ENCODE measurements at places on chromosomes 7 and 10. TPM values are rescaled to one million over a fixed set of nuclear protein-coding genes. Genes with fewer than 3 reads are reported as not detected.

TFEC gene
- 3.7 TPM for total RNA-seq

PRSS2 gene
- not detected for total RNA-seq

AUTS2 gene
- total RNA-seq, result 32.1 TPM

SAMD9L gene
- total RNA-seq, result 1.7 TPM

FANK1 gene
- total RNA-seq, result 9.4 TPM

MACROH2A2 gene
- 19.3 TPM for total RNA-seq

TRIM73 gene
- 20.5 TPM for total RNA-seq

ADARB2 gene
- not detected for total RNA-seq

GRCh38 chr7:135925210-135925609, 51.9 kb downstream of the MTPN start:
- H3K4me1 ChIP-seq, result no peaks in the 10 kb centered on the region
- peaks cover 36% of the 10 kb centered on the region for H3K36me3 ChIP-seq
- H3K4me3 ChIP-seq, result no peak overlapping the region
- H3K27ac ChIP-seq, result no peak overlapping the region
- no peak for DNase-seq
- no peaks in the 10 kb centered on the region for H3K27me3 ChIP-seq

- H3K27me3 ChIP-seq, result no peaks in the 10 kb centered on the region
- peaks cover 56% of the 10 kb centered on the region for H3K4me1 ChIP-seq
- no peak overlapping the region for H3K4me3 ChIP-seq
- H3K27ac ChIP-seq, result no peak overlapping the region
Observed at GRCh38 chr7:139728203-139728602, 49.6 kb downstream of the HIPK2 start.

DNA sequence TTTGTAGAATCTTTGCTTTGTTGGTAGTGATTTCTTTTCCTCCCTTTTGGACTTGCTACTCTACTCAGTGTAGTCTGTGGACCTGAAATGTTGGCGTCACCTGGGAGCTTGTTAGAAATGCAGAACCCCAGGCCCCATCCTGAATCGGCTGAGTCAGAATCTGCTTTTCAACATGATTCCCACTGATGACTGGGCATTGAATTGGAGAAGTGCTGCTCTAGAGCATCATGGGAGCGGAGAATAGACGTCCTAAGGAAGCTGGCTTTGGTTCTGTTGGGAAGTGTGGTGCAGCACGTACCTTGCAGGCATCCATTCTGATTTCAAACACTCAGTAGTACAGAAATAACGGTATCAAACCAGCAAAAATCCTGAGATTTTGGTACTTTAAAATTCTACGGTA, 54.7 kb downstream of the RBM33 start:
- no peak overlapping the region for H3K4me3 ChIP-seq
- peaks cover 37% of the 10 kb centered on the region for H3K4me1 ChIP-seq
- H3K36me3 ChIP-seq, result peaks cover 37% of the 10 kb centered on the region
- DNase-seq, result no peak
- no peak overlapping the region for H3K27ac ChIP-seq

DNA sequence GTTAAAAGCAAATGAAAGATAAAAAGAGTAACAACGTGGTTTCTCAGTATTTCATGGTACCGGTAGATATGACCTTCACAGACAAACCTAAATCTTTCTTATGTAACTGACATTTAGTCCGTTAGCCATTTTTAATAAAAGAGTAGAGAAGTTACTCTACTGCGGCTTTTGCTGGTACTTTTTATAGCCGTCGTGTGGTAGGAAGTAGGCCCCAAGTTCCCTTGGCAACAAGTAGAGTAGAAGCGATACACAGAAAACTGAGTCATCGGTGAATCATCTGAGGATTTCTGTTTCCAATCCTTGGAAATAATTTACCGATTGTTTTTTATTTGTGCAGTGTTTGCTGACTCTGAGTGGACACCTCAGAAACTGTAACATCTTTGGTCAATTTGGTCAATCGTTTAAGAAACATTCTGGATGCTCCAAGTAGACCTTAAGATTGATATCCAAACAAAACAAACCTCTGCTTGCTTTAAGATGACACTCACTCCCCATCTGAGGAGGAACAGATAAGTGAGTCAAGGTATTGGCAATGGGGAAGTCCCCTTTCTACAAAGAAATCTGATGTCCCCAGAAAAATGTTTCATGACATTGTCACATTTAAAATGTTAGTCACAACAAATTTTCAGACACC, 63.9 kb upstream of the AHR start:
- H3K27ac ChIP-seq, result peak overlapping the region; percentile 57
- peaks cover 13% of the 10 kb centered on the region for H3K4me1 ChIP-seq
- no peak overlapping the region for H3K4me3 ChIP-seq
- peak; percentile 70 for DNase-seq
- no peaks in the 10 kb centered on the region for H3K36me3 ChIP-seq

DNA sequence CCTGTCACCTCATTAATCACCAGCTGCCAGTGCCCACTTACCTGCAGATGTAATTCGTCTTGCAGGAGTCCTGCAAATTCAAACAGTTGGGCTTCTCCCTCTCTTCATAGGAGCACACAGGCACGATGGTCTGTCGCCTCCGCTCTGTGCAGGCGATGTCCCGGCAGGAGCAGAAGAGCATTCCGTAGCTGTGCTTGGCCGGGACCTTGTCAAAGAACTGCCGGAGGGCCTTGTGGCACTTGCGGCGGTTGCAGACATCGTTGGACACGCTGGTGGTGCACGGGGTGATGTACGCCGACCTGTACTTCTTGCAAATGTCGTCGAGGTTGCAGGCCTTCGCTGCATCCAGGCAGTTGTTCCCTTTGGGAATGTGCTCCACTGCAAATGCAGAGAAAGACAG, 147.8 kb downstream of the GFRA1 start:
- no peaks in the 10 kb centered on the region for H3K36me3 ChIP-seq
- no peak overlapping the region for H3K27ac ChIP-seq
- no peaks in the 10 kb centered on the region for H3K4me1 ChIP-seq
- H3K4me3 ChIP-seq, result no peak overlapping the region
- H3K27me3 ChIP-seq, result no peaks in the 10 kb centered on the region
- no peak for DNase-seq

DNA sequence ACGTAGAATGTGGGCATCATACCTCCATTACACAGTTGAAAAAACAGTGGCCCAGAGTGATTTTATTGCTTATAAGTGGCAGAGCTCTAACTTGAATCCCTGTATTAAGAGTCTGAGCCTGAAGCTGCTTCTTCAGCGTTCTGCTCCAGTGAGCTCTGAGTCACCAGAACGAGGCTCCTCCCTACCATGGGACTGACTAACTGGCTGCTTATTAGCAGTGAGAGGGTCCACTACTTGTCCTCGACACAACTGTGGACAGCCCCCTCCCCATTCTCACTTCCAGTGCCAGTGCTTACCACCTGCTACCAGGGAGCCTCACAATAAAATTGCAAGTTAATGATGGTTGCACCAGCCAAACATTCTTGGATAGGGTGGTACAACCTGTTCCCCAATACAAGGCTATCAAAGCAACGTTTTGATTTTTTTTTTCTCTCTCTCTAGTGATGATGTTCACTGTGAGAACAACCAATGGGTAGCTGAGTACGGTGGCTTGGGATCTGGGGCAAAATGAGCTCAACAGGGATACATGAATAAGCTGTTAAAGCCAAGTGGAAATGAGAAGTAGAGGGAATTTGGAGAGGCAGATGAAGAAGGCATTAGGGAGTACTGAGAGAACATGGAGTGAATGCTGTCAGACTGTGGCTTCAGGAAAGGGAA, 2.7 kb upstream of the NRG3 start:
- H3K4me1 ChIP-seq, result peaks cover 17% of the 10 kb centered on the region
- no peak overlapping the region for H3K4me3 ChIP-seq
- H3K27me3 ChIP-seq, result peaks cover 37% of the 10 kb centered on the region

- peak overlapping the region; percentile 8 for H3K27ac ChIP-seq
- no peak for DNase-seq
- peaks cover 98% of the 10 kb centered on the region for H3K36me3 ChIP-seq
Observed at GRCh38 chr10:46006219-46006618, 24.2 kb downstream of the NCOA4 start.

DNA sequence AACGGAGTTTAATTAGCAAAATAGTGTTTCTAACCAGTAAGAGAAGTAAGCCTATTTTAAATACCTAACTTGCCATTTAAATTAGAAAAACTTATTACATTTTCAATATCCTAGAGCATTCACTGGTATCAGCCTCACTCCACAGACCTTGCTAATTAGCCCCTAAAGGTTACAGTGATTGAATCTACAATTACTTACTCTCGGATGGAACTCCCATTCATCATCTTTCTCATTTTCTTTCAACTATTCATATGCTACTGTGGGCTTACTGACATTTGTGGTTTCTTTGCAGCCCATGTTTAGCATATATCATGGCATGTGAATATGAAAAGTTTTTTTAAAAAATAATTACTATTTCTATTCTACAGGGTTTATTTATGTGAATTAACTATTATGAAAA, 86.4 kb downstream of the GPR37 start:
- no peaks in the 10 kb centered on the region for H3K36me3 ChIP-seq
- no peak overlapping the region for H3K27ac ChIP-seq
- no peak overlapping the region for H3K4me3 ChIP-seq
- no peaks in the 10 kb centered on the region for H3K27me3 ChIP-seq
- no peaks in the 10 kb centered on the region for H3K4me1 ChIP-seq
- DNase-seq, result no peak

- no peaks in the 10 kb centered on the region for H3K27me3 ChIP-seq
- H3K27ac ChIP-seq, result no peak overlapping the region
- no peak overlapping the region for H3K4me3 ChIP-seq
Observed at GRCh38 chr7:24912874-24913514, 67.0 kb downstream of the OSBPL3 start.
